ENCODE measurements at places on chromosomes 5 and 9. TPM values are rescaled to one million over a fixed set of nuclear protein-coding genes. Genes with fewer than 3 reads are reported as not detected.

DNA sequence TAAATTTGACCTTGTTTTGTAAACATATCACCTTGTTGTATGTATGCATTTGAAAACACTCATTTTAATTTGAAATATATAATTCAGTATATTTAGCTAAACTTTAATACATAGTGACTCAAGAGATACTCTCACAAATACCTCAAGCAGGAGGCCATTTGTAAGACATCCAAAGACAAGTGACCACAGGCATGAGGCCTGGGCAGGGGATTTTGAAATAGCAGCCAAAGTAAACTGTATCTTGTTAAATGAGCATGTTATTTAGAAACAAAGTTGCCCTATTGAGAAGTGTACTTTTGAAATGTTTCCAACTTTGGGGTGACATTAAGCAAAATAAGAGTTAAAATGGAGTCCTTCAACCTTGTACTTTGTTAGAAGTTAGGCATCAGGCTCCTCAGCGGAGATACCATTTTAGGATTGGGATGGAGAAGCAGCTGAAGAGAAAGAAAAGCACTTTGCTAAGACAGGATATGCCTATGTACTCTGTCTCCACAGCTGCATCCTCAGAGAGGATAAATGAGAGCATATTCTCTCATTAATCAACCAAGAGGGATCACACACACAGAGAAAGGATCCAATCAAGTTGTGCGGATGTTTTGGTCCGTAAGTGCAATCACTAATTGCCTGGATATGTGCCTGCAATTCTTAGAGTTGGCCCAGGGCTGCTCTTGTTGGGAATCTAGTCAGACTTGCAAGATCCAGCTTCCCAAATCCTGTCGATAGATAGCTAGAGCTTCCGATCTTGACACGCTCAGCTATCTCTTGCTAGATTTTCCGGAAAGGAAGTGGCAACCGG lies 157.5 kb upstream of the HAPLN1 start:
- no peak for DNase-seq

- DNase-seq: no peak
These were observed 474.2 kb downstream of the GADD45G start for GRCh38 chr9:90078988-90079421.

DNA sequence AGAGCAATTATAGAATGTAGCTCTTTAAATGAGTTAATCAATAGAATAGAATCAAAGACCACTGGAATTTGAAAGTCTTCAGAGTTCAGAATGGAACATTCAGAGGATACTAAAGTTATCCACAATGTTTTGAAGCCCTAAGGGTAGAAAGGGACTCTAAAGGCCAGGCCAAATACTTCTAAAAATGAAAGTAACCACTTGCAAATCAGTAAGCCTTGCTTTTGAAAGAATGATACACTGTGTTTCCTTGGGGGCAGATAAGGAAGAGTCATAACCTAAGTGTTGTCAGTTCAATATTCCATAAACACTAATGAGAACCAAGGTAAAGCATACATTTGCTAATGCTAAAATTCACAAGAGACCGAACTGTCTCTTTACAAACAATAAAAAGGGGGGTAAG lies 813.5 kb downstream of the PTPRD start:
- DNase-seq: no peak

BRD3 gene
- total RNA-seq: 56.2 TPM

FBXL7 gene
- 63.8 TPM for total RNA-seq

GRCh38 chr5:60959156-60959555 lies 14.2 kb downstream of the NDUFAF2 start:
- DNase-seq: no peak

GRCh38 chr9:128254855-128255759 lies 20.7 kb downstream of the GOLGA2 start:
- peak; percentile 81 for DNase-seq

CHSY3 gene
- 21.2 TPM for total RNA-seq

- DNase-seq: no peak
These were observed 104.1 kb downstream of the GAS1 start for GRCh38 chr9:86843206-86843605.

MEIKIN gene
- not detected for total RNA-seq

- no peak for DNase-seq
These were observed 15.8 kb downstream of the ARRDC3 start for GRCh38 chr5:91367344-91367743.

- no peak for DNase-seq
These were observed 16.9 kb downstream of the TLE4 start for GRCh38 chr9:79588488-79589223.

SLC27A4 gene
- total RNA-seq: 23.0 TPM

GPR151 gene
- not detected for total RNA-seq

GRCh38 chr5:134436523-134437339 lies 25.1 kb upstream of the CDKN2AIPNL start:
- DNase-seq: peak; percentile 10

DNA sequence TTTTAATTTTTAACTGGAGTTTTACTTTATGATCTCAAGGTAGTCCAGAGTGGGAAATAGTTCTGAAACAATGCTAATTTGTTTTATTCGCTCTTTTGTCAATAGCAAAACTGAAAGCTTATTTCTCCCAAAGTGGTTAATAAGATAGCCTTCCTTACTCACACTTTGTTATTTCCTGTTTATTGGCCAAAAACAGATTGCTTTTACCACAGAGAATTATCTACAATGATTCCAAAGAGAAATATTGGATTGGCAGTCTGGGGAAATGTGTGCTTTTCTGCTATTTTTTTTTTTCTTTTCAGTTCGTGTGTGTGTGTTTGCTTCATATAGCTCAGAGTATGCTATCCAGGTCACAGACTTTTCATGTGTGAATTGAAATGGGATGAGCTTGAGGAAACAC lies 756.7 kb upstream of the RGMB start:
- no peak for DNase-seq

DNA sequence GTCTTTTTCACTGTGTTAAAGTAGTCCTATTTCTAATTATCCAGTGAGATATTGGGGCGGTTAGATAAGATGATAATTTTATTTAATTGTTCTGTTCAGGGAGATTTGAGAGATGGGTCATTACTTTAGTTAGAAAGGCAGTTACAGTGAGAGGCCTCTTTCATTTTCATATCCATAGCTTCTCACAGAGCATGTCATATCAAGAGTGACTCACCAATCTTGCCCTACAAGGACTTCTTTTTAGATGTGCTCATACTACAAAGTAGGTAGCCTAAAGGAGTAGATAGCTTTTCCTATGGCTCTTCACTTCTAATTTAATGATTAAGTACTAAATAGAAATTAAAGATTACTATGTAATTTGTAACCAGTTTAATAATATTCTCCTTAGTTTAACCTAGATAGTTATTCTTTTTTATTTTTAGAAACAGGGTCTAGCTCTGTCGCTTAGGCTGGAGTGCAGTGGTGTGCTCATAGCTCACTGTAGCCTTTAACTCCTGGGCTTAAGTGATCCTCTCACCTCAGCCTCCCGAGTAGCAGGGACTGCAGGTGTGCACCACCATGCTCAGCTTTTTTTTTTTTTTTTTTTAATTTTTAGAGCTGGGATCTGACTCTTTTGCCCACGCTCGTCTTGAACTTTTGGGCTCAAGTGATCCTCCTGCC lies 71.0 kb downstream of the FER start:
- DNase-seq: no peak

Measured in endothelial cell (in vitro differentiated cells).